ENCODE measurements at places on chromosomes 7 and 10.

DNA sequence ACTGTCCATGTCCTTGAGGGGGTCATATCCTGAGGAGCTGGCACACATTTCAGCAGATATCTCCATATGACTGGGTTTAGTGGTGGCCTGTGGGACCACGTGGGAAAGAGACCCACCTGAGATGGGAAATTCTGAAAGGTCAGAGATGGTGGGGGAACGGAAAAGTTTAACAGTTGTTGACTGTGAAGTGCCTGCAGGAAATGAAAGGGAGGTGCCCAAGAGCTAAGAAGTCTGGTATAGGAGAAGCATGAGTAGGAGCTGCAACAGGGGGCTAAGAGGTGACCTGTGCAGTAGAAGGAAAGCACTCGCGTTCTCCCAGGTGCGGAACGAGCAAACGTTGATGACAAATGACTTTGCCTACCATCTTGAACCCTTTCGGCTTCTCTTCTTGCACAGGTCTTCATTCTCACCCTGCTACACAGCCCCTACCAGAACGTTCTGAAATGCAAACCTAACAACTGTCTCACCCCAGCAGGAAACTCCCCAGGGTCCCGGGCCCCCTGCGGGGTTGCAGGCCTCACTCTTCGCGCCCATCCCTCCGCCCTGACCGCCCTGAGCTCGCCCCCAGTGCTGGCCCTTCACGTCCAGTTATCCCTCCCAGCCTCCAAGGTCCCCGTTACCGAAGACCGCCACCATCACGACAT is 9.8 kb upstream of the FXYD4 start:
- peaks cover 3% of the 10 kb centered on the region for H3K27me3 ChIP-seq
- peaks cover 9% of the 10 kb centered on the region for H3K4me1 ChIP-seq
- DNase-seq, result no peak
- H3K27ac ChIP-seq, result peak overlapping the region; percentile 89
- no peaks in the 10 kb centered on the region for H3K36me3 ChIP-seq

DNA sequence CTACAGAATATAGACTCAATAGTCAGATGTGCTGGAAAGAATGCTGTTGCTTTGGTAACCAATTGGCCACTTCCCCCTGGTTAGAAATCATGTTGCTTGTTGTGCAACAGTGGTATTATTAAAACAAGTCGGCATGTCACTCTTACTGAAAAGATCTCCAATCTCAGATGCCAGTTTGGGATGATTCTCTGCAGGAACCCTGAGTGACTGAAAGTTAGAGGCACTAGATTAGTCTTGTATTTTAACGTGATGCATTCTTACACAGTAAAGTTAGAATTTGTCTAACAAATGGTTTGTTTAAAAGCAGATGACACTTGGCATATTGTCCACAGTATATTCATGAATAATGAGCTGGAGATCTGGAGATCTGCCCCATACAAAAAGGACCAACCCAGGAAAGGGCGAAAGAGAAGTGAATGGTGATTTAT is 287.6 kb downstream of the TWIST1 start:
- no peaks in the 10 kb centered on the region for H3K27me3 ChIP-seq
- H3K4me3 ChIP-seq, result no peak overlapping the region
- H3K4me1 ChIP-seq, result peaks cover 53% of the 10 kb centered on the region
- no peaks in the 10 kb centered on the region for H3K36me3 ChIP-seq

- H3K4me3 ChIP-seq, result no peak overlapping the region
- H3K27me3 ChIP-seq, result no peaks in the 10 kb centered on the region
- no peak for DNase-seq
- H3K4me1 ChIP-seq, result peaks cover 10% of the 10 kb centered on the region
Observed at GRCh38 chr7:46975493-46975892, 606.4 kb downstream of the TNS3 start.

GRCh38 chr7:130803127-130803526 is 69.1 kb upstream of the KLF14 start:
- H3K4me1 ChIP-seq, result no peaks in the 10 kb centered on the region
- no peak overlapping the region for H3K4me3 ChIP-seq
- H3K36me3 ChIP-seq, result no peaks in the 10 kb centered on the region
- H3K27ac ChIP-seq, result no peak overlapping the region

DNA sequence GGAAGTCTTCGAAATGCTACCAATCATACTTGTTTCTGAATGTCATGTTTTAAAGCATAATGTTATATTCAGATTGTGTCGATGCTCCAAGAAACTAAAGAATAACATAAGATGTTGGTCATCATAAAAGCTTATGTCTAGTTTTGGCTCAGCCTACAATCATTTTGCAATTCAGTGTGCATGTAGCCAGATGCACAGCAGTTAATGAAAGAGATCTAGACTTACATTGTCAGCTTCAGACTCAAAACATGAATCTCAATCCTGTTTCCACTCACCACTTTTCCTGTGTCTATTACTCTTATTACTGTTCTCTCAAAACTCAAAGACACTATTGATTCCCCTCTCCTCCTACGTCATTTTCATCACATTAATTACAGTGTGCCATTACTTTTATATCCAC is 21.4 kb downstream of the TMEM196 start:
- DNase-seq, result no peak
- H3K27me3 ChIP-seq, result no peaks in the 10 kb centered on the region
- H3K27ac ChIP-seq, result no peak overlapping the region
- H3K4me1 ChIP-seq, result peaks cover 5% of the 10 kb centered on the region
- no peak overlapping the region for H3K4me3 ChIP-seq
- no peaks in the 10 kb centered on the region for H3K36me3 ChIP-seq

- H3K27ac ChIP-seq, result no peak overlapping the region
- H3K4me3 ChIP-seq, result no peak overlapping the region
- H3K36me3 ChIP-seq, result no peaks in the 10 kb centered on the region
- peaks cover 17% of the 10 kb centered on the region for H3K4me1 ChIP-seq
- no peak for DNase-seq
Observed at GRCh38 chr10:7491949-7492659, 81.3 kb upstream of the SFMBT2 start.

GRCh38 chr7:30894866-30895605 is 16.6 kb upstream of the AQP1 start:
- H3K27ac ChIP-seq, result peak overlapping the region; percentile 28
- H3K36me3 ChIP-seq, result peaks cover 3% of the 10 kb centered on the region
- no peak for DNase-seq
- H3K4me1 ChIP-seq, result peaks cover 46% of the 10 kb centered on the region

DNA sequence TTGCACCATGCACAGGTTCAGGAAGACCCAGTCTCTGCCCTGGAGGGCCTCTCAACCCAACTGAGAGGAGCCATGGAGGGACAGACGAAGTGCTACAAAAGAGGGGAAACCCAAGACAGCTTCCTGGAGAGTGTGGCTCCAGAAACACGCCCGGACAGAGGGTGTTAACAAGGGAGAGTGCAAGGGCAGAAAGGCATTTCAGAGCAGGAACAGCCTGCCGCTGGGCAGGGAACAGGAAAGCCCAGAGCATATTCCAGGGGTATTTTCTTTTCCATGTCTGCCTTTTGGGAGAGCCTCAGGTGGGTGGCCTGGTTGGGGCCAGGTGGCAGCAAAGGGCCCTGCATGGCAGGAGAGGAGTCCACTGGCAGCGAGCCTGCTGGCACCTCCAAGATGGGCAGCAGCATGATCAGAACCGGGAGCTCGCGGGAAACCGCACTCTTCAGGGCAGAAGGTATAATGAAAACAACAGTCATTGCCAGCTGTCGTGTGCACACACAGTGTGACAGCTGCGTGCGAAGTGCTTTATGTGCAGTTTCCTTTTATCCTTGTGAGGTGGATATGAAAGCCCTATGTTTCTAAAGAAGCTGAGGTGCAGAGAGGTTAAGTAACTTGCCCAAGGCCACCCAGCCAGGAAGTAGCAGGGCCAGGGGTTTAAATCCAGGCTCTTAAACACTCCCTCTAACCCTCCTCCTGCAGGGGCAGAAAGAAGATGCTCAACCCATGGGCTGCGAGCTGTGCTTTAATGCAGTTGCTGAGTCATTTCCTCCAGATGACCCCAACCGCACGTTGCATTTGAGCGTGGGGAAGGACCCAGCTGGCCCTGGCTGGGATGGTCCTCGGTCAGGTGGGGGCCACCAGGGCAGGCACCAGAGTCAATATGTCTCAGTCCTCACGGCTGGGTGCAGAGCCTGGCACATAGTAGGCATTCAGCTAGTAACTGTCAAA is 128.6 kb downstream of the OAT start:
- no peaks in the 10 kb centered on the region for H3K4me1 ChIP-seq
- H3K27me3 ChIP-seq, result no peaks in the 10 kb centered on the region
- no peak overlapping the region for H3K27ac ChIP-seq
- no peaks in the 10 kb centered on the region for H3K36me3 ChIP-seq
- no peak for DNase-seq

- H3K36me3 ChIP-seq, result peaks cover 33% of the 10 kb centered on the region
- no peak overlapping the region for H3K27ac ChIP-seq
- H3K27me3 ChIP-seq, result no peaks in the 10 kb centered on the region
- DNase-seq, result no peak
- no peak overlapping the region for H3K4me3 ChIP-seq
Observed at GRCh38 chr10:188546-188945, 53.3 kb downstream of the ZMYND11 start.

DNA sequence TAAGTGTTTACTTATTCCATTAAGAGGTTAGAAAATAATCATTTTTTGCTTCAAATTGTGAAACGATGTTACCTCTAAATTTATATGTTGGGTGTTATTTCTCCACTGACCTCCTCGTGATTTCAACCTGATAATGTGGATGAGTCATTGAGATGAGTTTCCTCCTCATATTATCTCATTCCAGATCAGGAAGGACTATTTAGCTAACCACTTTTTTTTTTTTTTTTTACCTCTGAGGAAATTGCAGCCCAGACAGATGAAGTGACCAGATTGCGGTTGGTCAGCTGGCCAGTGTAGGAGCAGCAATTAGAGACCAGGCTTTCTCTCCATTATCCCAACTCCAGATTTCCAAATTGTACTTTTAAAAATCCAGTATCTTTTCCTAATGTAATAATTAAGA is 248.7 kb downstream of the FZD1 start:
- H3K4me3 ChIP-seq, result no peak overlapping the region
- DNase-seq, result no peak
- no peaks in the 10 kb centered on the region for H3K27me3 ChIP-seq
- H3K27ac ChIP-seq, result no peak overlapping the region
- H3K4me1 ChIP-seq, result peaks cover 8% of the 10 kb centered on the region
- H3K36me3 ChIP-seq, result no peaks in the 10 kb centered on the region

- H3K36me3 ChIP-seq, result peaks cover 30% of the 10 kb centered on the region
- H3K4me1 ChIP-seq, result peaks cover 43% of the 10 kb centered on the region
- H3K27me3 ChIP-seq, result no peaks in the 10 kb centered on the region
- H3K4me3 ChIP-seq, result no peak overlapping the region
- peak overlapping the region; percentile 86 for H3K27ac ChIP-seq
- no peak for DNase-seq
Observed at GRCh38 chr7:92761391-92762097, 74.8 kb downstream of the CDK6 start.

GRCh38 chr10:12658526-12658925 is 309.2 kb downstream of the CAMK1D start:
- DNase-seq, result no peak
- H3K36me3 ChIP-seq, result no peaks in the 10 kb centered on the region
- peaks cover 2% of the 10 kb centered on the region for H3K27me3 ChIP-seq
- H3K27ac ChIP-seq, result no peak overlapping the region
- no peaks in the 10 kb centered on the region for H3K4me1 ChIP-seq

GRCh38 chr7:44671069-44671468 is 64.6 kb downstream of the OGDH start:
- H3K27ac ChIP-seq, result no peak overlapping the region
- H3K36me3 ChIP-seq, result peaks cover 39% of the 10 kb centered on the region
- H3K4me3 ChIP-seq, result no peak overlapping the region
- peaks cover 2% of the 10 kb centered on the region for H3K4me1 ChIP-seq
- H3K27me3 ChIP-seq, result no peaks in the 10 kb centered on the region

DNA sequence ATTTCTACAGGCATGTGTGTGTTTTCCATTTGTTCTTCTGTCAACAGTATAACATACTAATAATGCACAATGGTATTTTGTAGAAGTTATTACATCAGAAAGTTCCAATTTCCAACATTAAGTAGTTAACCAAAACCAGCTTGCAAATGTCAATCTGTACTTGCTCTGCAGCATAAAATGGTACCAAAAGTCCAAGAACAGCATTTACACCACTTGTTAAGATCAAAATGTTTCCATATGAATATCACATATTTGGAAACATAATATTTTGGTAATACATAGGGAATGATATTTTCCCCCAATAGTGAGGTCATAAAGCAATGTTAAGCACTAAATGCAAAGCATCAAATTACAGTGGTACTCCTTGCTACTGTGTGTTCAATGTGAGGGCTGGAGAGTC is 162.1 kb downstream of the ZNF438 start:
- peaks cover 30% of the 10 kb centered on the region for H3K4me1 ChIP-seq
- DNase-seq, result no peak
- H3K4me3 ChIP-seq, result no peak overlapping the region
- peaks cover 4% of the 10 kb centered on the region for H3K36me3 ChIP-seq

GRCh38 chr7:10083766-10084165 is 889.9 kb upstream of the PHF14 start:
- H3K27me3 ChIP-seq, result no peaks in the 10 kb centered on the region
- no peak for DNase-seq
- H3K36me3 ChIP-seq, result no peaks in the 10 kb centered on the region
- H3K4me3 ChIP-seq, result no peak overlapping the region
- H3K4me1 ChIP-seq, result peaks cover 18% of the 10 kb centered on the region
- no peak overlapping the region for H3K27ac ChIP-seq

DNA sequence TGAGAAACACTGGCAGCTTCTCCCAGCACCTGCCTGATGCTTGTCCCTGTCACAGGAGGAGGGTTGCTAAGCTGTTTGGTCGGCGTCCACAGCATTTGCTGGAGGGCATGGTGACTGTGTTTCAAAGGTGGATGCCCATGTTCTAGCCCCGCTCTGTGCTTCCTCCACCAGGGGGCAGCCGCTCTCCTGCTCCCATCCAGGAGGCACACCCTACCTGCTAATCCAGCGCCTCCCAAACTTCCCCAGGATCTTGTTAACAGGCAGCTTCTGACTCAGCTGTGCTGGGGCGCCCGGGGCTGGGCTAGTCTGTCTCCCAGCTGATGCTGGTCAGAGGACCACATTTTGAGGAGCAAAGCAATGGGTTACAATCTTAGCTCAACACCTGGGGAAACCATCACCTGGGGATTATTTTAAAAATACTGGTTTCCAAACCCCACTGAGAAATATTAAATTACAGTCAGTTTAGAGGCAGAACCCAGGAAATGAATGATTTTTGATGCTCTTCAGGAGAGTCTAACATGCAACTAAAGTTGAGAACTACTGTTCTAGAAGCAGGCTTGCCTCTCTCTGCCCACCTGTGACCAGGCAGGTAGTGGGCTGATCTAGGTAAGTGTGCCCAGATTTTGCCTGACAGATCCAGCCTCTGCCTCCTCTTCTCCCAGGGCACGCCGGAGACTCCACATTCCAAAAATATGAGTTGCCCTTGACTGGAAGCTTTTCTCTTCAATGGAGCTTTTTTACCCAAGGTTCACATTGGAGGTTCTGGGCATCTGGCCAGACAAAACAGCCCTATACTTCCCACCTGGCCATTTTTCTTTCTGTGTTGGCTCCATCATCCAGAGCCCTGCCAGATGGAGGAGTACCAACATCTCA is 92.7 kb upstream of the GPR26 start:
- no peaks in the 10 kb centered on the region for H3K36me3 ChIP-seq
- H3K27ac ChIP-seq, result no peak overlapping the region
- H3K4me3 ChIP-seq, result no peak overlapping the region
- DNase-seq, result peak; percentile 69

All from mesothelial cell of epicardium (in vitro differentiated cells).